ENCODE measurements at places on chromosomes 4 and X. TPM values are rescaled to one million over a fixed set of nuclear protein-coding genes. Genes with fewer than 3 reads are reported as not detected.

DNA sequence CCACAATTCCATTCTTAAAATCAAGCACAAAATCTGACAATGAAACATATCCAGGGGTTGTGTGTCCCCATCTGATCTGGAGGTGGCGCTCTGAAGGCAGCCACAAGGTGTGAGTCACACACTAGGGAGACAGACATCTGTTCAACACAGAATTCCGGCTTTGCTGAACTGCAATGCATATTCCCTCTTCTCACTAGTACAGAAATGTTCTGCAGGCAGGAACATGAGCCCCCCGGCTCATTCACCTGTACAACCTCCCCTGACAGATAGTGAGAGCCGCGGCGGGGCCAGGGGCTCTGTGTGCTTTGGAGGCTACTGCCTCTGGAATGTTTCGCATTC, 41.9 kb downstream of the WDR1 start:
- DNase-seq: no peak

DNA sequence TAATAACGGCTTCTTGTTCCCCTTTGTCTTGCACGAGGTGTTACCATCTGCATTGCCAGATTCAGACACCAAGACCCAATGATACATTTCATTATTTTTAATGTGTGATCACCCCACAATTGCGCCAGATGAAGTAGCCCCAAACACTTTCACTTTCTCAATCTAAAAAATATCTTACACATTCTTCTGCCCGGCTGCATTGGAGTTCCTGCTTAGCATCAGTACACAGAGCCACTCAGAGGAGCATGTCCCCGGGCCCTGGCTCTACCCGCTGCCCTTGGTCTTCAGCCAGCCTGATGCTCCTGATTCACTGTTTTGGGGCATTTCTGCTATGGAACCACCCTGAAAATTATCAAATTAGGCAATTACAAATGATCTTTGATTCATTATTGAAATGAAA, 66.0 kb upstream of the TENM3 start:
- no peak for DNase-seq

The HS3ST1 gene
- total RNA-seq: not detected

GRCh38 chr4:71239365-71239764, 99.5 kb upstream of the SLC4A4 start:
- DNase-seq: no peak

- DNase-seq: no peak
Observed at GRCh38 chr4:52665592-52665991, 6.5 kb upstream of the USP46 start.

- no peak for DNase-seq
Observed at GRCh38 chrX:34483980-34484379, 173.1 kb downstream of the TMEM47 start.

DNA sequence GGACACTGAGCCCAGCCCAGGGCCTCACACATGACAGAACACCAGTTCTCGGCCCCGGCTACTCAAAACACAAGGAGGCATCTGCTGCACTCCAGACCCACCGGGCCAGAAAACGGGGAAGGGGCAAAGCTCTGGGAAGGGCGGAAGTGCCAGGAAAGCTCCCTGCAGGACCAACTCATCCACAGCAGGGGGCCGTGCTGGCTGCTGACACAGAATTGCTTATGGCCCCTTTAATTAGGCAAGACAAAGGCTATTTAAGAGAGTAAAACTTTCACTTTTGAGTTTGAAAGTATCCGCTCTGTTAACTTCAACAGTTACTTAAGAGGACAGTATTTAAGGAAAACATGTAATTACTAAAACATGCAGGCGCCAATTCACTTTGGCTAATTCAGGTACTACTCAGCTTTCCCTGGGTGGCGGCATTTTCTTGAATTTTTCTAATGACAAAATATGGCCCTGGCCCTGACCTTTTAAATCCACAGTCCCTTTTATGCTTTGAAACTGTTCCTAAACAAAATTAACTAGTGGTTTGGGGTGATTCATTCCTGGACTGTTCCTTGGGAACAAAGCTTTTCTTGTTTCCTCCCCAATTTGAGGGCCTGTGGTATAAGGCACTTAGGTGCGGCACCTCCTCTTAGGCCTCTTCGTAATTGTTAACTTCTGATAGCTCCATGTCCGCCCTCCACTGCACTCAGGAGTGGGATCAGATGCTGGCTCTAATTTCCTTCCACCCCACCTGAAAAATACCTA, 40.4 kb downstream of the NSG1 start:
- no peak for DNase-seq

DNA sequence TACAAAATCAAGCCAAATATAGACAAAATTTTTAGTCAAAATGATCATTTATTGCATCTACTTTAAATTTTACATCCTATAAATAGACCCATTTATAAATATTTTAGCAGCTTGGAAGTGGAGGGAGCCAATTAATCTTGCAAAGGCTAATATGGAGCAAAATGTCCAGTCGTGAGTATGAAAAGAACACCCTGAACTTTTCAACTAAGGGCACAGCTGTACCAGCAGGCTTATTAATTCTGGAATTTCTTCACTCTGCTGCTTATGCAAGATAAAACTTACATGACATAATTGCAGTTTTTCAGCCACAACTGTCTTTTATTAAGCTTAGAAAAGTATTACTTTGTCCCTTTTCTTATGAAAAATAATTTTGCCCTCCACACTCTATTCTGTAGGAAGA, 22.9 kb upstream of the USP53 start:
- DNase-seq: no peak

The F8A3 gene
- total RNA-seq: 10.5 TPM

DNA sequence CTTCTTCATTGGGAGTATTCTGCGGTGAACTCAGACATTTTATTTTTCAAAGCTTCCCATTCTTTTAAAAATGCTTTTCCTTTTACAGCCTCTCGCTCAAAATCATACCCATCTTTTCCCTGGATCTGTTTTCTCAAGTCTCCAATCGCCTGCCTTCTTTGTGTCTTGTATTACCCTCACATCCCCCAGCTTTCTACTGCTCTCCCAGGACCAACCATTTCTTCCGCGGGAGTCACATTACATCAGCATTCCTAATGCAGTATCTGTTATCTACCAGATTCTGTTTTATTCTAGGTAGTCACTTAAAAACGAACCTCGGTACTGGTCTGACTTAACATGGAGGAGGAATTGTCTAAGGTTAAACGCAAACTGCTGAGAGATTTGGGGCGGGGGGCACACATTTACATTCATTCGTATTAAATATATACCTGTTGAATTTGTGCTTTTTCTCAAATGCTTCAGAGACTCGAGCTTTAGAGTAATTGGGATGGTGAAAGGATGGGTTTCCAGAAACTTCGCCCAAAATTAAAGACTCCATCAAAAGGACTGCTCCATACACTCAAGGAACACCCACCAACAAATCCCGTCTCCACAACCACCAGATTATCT, 493 bp upstream of the UCHL1 start:
- no peak for DNase-seq

DNA sequence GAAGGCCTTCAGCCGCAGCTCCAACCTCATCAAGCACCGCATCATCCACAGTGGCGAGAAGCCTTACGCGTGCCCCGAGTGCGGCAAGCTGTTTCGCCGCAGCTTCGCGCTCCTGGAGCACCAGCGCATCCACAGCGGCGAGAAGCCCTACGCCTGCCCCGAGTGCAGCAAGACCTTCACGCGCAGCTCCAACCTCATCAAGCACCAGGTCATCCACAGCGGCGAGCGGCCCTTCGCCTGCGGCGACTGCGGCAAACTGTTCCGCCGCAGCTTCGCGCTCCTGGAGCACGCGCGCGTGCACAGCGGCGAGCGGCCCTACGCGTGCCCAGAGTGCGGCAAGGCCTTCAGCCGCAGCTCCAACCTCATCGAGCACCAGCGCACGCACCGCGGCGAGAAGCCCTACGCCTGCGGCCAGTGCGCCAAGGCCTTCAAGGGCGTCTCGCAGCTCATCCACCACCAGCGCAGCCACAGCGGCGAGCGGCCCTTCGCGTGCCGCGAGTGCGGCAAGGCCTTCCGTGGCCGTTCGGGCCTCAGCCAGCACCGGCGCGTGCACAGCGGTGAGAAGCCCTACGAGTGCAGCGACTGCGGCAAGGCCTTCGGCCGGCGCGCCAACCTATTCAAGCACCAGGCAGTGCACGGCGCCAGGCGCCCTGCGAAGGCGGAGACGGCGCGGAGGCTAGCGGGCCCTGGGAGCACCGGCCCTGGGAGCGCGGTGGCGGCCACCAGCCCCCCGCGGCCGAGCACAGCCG, 9.8 kb downstream of the ZFP92 start:
- DNase-seq: no peak

The GRIA3 gene
- not detected for total RNA-seq

- DNase-seq: no peak
Observed at GRCh38 chr4:84394386-84394785, 104.7 kb downstream of the NKX6-1 start.

DNA sequence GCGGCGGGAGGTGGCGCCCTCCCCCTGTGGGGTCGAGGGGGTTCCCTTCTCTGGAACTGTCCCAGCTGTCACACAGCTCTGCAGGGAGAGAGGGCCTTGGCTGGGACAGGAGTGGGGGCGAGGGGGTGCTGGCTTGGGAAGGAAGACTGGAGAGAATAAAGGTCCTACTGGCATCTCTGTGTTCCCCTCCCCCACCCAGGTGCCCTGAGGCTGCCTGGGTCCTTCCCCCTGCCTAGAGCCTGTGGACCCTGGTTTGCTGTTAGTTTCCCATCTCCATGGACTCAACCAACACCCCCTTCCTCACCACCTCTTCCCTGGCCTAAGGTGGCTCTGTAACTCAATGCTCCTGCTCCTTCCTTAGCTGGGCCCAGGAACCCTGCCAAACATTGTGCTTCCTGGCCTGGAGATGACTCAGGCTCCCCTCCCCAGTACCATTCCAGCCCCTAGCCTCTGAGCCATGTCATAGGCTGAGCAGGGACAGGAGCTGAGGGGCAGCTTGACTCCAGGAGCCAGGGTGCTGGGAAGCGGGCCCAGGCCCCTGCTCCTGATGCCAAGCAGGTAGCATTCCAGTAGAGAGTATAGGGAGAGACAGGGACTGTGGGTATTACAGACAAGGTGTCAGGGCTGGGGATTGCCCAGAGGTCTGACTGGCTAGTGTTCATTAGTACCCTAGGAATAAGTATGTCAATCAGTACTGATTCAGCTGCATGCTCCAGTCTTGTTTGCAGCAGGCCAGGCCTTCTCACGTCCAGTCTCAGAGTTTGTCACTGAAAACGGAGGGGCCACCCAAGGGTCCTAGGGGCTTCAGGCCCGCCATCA, 100.7 kb downstream of the EFNB1 start:
- DNase-seq: no peak

- no peak for DNase-seq
Observed at GRCh38 chrX:85882601-85883000, 164.8 kb downstream of the CHM start.

GRCh38 chrX:15576019-15576418, 24.7 kb downstream of the ACE2 start:
- no peak for DNase-seq

DNA sequence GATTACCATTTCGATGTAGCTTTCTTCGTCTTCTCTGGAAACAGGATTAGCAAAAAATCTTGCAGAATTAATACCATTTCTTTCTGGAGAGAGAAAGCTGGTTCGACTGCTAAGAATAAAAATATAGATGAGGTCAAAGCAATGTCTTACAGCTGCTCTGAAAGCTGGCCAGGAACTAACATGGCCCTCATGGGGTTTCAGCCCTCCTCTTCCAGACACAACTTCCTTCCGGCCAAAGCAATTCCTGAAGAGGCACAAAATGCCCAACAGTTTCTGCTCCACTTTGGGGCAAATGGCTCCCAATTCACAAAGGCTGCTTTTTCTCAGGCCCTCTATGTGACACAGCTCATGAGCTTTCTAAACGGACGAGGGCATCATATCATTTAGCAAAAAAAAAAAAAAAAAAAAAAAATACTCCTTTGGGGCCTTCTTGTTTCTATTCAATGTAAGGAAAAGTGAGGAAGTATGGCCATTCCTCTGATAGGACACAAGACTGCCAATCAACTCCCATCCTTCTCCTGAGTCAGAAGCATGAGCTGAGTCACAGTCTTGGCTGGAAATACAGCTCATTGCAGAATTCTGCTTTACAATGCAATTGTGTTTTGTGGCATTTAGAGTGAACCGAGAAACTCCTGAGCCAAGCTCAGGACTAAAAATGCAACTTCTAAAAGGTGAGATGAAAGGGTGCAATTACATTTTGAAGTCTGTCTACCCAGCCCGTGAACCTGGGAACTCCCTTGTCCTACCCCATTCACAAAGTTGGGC, 42.7 kb upstream of the CTAG2 start:
- no peak for DNase-seq

DNA sequence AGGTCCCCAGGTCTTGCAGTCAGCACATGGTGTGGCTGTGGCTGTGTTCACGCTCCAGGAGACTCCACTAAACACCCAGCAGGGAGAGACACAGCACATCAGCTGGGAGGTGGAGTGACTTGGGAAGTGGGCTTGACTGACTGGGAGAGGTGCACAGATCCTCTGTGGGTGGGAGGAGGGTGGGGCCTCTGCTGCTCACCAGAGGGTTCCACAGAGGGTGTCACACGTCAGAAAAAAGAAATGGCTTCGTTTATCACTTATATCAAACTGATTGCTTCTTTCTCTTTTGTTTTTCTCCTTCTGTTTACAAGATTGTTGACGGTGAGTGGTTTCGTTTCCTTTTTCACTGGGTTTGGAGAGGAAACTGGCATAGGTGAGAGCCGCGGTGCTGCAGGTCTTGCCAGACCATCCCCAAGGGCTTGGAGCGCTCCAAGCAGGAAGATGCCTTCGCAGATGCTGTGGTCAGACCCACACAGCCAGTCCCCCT, 24.8 kb upstream of the FAM193A start:
- peak; percentile 46 for DNase-seq

DNA sequence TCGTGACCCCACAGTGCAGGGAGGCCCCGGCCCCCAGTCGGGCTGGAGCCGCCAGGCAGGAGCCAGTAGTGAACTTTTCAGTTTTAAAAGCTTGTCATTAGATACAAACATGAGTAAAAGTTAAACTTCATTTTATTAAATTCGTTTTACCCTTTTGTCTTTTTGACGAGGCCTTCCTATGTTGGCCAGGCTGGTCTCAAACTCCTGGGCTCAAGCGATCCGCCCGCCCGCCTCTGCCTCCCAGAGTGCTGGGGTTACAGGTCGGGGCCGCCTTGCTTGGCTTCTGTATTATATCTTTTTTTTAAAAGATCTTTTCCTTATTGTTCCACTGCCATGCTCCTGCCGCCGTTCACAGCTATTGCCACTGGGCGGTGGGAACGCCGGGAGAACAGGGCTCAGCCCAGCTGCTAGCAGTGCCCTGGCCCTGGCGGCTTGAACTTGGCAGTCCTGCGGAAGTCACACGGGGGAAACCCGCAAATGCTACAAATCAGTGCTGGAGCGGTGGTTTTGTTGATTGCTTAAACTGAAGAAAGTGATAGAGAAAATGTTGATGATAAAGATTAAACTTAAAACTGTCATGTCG, 968 bp upstream of the NELFA start:
- peak; percentile 69 for DNase-seq

DNA sequence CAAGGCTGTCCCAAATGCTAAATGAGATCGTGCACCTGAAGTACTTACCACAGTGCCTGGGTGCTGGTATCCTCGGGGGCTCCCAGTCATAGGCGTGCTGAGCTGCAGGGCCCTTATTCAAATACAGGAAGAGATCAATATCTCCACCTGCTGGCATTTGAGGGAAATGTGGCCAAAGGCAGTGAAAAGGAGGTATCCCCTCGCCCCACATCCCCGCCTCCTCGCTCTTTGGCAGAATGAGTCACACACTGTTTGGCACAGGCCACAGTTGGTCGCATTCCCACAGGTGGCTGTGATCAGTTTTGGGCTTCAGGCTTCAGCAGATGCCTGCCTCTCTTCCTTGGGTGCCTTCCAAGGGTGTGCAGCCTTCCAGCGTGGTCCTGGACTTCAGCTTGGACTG, 28.4 kb downstream of the ZNF185 start:
- peak; percentile 66 for DNase-seq

- DNase-seq: no peak
Observed at GRCh38 chr4:113293043-113293560, 243.6 kb downstream of the ANK2 start.
